Fibroblast of lung (primary cell): ENCODE measurements at places on chromosomes 11 and 22. TPM values are rescaled to one million over a fixed set of nuclear protein-coding genes. Genes with fewer than 3 reads are reported as not detected.

DNA sequence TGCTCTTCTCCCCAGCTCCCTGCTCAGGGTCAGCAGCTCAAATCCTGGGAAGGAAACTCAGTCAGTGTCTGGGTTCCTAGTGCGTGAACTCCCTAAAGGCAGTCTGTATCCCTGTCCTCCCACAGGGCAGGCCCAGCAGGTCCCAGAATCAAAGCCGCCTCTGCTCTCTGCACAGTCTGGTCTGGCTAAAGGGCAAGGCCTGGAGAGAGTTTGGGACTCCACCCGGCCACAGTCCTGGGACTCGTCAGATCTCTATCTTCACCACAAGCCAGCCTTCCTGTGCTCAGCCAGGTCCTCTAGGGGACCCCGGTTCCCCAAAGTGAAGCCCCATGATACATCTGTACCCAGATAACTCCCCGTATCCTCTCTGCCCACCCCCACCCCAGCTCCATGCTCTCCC, 56.2 kb upstream of the CSNK2A3 start:
- DNase-seq = no peak

PRODH gene
- 0.26 TPM in 1 of 2 replicates, not detected in the other for total RNA-seq

ARHGAP20 gene
- 9.4 and 11.6 TPM in 2 replicates for total RNA-seq

GRCh38 chr22:36736701-36737320, 33.3 kb upstream of the CACNG2 start:
- no peak for DNase-seq

MS4A4A gene
- total RNA-seq = not detected in 2 replicates

SYT7 gene
- total RNA-seq = 9.2 and 25.9 TPM in 2 replicates

- DNase-seq = no peak
Measured at GRCh38 chr11:123086305-123086704, 24.4 kb upstream of the HSPA8 start.

DNA sequence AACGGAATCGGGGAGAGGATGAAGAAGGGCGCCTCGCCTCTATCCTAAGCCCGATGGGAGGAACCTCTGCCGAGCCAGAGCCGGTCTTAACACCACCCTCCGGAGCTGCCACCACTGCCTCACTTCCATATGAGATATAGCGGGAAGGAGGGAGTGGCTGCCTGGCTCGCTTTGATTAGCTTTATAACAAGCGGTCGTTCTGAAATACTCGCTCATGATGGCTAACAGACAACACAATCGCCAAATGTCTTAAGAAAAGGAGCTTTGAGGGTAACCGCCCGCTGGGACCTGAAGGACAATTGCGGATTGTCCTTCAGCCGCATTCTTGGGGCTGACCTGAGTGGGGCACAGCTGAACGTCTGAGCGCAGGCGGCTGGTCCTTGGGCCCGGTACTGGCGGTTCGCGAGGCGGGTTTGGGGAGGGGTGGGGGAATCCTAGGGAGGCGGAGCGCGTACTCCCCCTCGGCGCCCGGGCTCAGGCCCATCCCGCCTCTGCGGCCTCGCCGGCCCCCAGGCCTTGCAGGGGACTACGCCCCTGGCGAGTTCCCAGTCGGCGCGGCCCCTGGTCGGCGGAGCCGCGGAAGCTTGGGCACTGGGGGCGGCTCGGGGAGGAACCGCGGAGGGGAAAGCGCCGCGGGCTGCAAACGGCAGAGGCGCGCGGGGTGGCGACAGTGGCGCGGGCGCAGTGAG, at the start of gene PLAAT5:
Gene PLAAT5 (minus strand): TSS at position 617 of the 689 bp plus-strand sequence. CDS start 133 bp downstream, at position 484.
- DNase-seq = peak; percentile 15

- DNase-seq = no peak
Measured at GRCh38 chr11:2347308-2347830, 29.7 kb upstream of the CD81 start.

DNA sequence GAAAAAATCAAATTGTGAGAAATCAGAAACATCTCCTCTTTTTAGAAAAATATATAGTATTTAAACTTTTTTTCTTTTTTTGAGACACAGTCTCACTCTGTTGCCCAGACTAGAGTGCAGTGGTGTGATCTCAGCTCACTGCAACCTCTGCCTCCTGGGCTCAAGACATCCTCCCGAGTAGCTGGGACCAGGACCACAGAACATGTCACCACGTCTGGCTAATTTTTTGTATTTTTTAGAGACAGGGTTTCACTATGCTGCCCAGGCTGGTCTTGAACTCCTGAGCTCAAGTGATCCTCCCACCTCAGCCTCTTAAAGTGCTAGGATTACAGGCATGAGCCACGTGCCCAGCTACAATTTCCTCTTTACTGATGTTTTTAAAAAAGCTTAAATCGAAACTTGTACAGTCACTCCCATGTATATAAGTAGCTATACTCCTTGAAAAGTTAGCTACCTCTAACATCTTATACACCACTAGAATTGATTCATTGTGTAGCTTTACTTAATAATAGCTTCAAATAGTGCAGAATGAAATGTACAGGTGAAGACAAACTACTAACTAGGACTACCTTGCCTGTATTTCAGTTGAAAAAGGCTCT, 10.3 kb downstream of the EIF4G2 start:
- DNase-seq = no peak

- DNase-seq = no peak
Measured at GRCh38 chr11:729492-730074, 17.7 kb upstream of the TALDO1 start.

DRD2 gene
- total RNA-seq = not detected in 2 replicates

DNA sequence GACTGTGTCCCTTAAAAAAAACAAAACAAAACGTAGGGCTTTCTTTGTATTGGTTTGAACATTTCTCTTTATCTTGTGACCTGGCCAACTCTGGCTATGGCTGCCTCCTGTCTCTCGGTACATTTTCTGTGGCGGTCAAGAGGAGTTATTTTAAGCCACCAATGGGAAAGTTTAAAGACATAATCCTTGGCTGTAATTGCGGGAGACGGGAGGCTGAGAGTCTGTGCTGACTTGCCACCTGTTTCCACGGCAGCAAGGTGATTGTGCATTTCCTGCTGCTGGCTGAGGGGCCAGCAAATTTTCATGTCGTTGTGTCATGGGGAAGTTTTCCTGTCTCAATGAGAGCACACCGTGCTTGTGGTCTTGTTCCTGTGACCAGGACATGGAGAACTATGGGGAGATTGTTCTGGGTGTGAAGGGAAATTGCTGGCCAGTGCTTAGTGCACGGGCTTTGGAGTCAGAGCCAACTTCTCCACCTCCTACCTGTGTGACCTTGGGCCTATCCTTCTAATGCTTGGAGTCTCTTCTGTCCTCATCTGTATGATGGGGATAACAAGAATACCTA, 11.0 kb downstream of the PTPRJ start:
- no peak for DNase-seq

DNA sequence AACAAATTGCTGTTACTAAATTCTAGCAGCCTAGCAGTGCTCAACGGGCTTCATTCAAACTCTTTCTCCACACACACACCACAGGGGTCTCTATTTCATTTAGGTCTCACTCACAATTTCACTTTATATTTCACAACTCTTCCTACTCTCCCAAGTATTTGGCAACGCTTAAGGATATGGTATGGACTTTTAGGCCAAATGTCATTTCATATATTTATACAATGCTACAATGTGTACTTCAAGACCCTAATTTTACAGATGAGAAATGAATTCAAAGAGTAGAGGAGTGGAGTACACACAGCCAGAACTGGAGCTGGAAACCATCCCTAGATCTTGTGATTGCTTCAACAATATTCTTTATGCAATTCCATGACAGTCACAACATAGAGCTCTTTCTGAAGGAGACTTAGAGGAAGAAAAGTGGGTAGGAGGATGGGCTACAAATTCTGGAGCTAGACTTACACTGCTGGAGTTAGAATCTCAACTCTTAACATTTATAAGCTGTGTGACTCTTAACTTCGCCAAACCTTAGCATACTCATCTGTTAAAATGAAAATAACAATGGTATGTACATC, 2.5 kb upstream of the MS4A13 start:
- no peak for DNase-seq

GRCh38 chr11:44226945-44227344, 83.0 kb downstream of the ALX4 start:
- no peak for DNase-seq

ACR gene
- total RNA-seq = not detected in 2 replicates

GRCh38 chr11:127600674-127601073, 600.1 kb upstream of the KIRREL3 start:
- no peak for DNase-seq
